NCI-H2029 treated with DMSO at 0.1 percent for 48 hours (cell line): ENCODE measurements at places on chromosomes 2 and 18.

- DNase-seq, result no peak
Observed at GRCh38 chr2:169702996-169703395, 8.7 kb downstream of the PHOSPHO2 start.

- DNase-seq, result no peak
Observed at GRCh38 chr2:81767187-81767912, 1462.8 kb upstream of the LRRTM1 start.

- DNase-seq, result no peak
Observed at GRCh38 chr2:48790407-48791170, 35.1 kb upstream of the LHCGR start.

DNA sequence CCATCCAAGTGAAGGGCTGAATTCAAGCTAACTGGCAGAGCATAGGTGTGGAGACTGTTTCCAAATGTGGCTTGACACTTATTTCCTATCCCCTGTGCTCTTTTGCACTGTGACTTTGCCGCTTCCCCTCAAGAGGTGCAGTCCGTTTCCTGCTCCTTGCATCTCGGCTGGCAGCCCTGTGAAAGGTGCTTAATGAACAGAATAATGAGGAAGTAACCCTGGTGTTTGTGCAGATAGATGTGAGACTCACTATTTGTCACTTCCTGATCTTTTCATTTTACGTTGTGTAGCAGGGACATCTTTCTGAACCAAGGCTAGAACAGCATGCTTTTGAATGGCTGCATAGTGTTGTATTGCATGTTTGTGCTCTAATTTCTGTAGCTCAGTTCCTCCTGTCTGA lies 60.8 kb downstream of the CEP192 start:
- DNase-seq, result no peak

- DNase-seq, result no peak
Observed at GRCh38 chr2:37037771-37038170, 46.4 kb downstream of the HEATR5B start.

DNA sequence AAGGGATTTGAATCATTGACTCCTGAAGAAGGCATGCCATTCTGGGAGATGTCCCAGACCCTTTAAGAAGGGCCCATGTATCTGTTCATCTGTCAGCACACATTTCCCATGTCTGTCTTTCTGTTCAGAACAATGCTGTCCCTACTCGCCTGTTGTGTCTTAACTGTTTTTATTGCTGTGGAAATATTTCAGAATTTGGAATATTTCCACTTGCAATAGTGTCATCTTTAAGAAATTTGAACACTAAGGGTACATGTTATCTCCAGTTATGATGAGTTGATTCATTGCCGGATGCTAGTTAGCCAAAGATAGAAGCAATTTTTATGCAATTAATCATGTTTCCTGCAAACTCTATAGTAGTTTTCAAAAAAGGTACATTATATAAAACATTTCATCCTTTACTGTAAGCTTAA lies 36.9 kb upstream of the NT5C1B start:
- DNase-seq, result no peak

- DNase-seq, result no peak
Observed at GRCh38 chr2:150255528-150255927, 231.9 kb downstream of the RND3 start.

GRCh38 chr18:58947136-58947732 lies 82.6 kb downstream of the ZNF532 start:
- DNase-seq, result no peak

DNA sequence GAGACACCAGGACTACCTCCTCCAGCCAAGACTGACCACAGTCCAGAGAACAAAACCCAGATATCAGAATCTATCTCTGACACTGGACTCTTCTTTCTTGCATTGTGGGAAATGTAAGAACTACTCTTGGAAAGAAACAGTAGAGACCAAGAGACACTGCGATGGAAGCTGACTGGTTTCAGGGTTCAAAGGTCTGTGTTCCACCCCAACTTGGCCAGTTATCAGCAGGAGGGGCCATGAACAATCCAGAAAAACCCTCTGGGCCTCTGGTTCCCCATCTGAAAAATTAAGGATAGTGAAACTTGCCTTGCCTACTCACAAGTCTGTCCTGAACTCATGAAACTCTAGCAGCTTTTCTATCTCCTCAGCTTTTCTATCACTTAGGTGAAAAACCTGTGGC lies 166.5 kb downstream of the SUCLG1 start:
- DNase-seq, result no peak

GRCh38 chr2:86562485-86562921 lies 740 bp downstream of the CHMP3 start:
- no peak for DNase-seq

GRCh38 chr2:68088940-68089339 lies 26.1 kb upstream of the C1D start:
- DNase-seq, result no peak

GRCh38 chr2:206150631-206151030 lies 8.6 kb downstream of the NDUFS1 start:
- no peak for DNase-seq

GRCh38 chr2:113407446-113408099 lies 29.9 kb upstream of the ZNG1B start:
- DNase-seq, result no peak

GRCh38 chr2:1766425-1766824 lies 22.1 kb upstream of the PXDN start:
- DNase-seq, result no peak
